ENCODE measurements at places on chromosomes 11 and 22.

DNA sequence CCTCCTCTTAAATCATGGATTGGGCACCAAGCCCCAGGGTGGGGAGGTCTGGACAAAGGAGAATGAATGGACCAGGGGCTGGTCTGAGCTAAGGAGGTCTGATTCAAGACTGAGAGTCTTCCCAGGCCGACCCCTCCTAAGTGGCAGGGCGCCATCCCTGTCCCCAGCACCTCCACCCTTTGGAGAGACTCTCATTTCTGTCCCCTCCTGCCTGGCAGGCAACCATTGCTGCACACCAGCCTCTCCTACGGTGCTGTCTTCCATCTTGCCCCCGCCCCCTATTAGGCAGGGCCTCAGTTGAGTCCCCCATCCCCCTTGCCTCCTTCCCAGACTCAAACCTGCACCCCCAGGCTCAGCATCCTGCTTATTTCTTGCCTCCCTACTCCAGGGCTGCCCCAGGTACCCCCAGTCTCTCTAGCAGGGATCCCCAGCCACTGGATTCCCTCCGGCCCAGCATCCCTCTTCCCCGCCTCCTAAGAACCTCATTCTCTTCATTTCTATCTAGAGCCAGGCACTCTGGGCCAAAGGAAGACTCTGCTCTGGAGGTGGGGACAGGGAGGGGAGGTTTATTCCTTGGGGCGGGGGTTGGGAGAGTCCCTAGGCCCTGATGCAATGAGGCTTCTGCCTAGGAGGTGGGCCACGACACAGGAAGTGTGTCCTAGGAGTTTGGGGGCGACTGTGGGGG lies 1.7 kb upstream of the RCOR2 start:
- no peak for DNase-seq

DNA sequence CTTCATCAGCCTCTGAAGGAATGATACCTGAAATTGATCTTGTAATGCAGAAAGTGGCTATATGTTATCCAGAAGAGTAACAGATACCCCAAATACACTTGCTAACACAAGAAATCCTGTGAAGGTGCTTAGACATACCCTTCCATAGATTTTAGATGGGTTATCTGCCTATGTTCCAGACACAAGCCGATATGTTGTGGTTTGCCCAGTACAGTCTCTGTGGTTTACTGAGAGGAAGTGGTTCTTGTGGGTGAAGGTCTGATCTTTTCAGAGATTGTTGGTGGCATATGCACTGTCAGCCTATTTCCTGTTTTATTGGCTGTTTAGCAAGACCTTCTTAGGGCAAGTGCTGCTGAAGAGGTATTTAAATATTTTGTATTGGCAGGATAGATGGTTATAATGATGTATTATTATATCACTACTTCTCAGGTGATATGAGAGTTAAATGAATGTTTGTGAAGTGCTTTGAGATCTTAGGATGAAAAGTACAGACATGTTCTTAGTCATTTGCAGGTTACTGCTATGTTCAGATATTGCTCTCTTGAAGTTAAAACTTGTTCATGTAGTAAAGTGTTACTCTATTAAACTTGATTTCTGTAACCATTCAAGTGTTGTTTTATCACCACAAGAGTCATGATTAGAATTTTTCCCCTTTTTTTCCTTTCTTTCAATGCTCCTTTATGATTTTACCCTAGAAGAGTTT lies 8.2 kb downstream of the ARHGEF12 start:
- DNase-seq: peak; percentile 82

- DNase-seq: no peak
These were observed 12.9 kb downstream of the APLNR start for GRCh38 chr11:57224128-57224527.

DNA sequence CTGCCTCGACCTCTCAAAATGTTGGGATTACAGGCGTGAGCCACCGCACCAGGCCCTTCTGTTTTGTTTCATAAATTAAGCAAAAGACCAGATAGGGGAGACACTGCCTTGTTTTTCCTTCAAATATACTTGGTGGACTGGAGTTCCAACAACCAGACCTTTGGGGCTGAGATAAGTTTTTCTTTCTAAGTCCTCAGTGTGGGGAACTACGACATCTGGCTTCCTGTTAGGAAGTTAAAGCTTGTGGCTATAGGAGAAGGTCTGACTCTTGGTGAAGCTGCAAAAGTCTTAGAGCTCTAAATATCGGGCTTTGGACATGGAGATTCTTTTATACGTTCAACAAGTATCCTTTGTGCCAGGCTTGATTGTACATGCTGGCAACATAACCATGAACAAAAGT lies 64.1 kb upstream of the EED start:
- no peak for DNase-seq

GRCh38 chr22:44402196-44403111 lies 89.7 kb upstream of the SHISAL1 start:
- no peak for DNase-seq

DNA sequence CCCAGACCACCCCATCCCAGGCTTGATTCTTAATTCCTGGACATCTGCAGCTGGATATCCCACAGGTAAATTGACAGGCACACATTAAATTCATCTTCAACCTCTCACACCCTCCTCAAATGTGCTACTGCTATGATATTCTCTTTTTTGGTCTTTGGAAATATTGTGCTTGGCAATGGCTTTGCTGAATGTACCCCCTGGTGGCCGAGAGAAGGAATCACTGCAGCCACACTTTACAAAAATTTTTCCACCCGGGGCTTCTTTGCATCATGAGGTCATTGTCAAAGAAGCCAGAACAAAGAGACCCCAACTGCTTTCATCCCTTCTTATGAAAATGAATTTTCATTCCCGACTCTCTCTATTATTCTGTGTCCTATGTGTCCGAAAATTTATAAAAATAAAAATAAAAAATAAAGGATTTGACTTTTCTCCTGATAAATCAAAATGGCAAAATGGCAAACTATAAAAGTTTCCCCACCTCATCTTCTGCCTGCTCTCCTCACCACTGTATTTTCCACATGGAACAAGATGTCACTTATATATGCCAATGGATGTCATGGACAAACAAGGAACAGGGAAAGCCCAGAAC lies 15.0 kb upstream of the CYB5R2 start:
- DNase-seq: peak; percentile 21

DNA sequence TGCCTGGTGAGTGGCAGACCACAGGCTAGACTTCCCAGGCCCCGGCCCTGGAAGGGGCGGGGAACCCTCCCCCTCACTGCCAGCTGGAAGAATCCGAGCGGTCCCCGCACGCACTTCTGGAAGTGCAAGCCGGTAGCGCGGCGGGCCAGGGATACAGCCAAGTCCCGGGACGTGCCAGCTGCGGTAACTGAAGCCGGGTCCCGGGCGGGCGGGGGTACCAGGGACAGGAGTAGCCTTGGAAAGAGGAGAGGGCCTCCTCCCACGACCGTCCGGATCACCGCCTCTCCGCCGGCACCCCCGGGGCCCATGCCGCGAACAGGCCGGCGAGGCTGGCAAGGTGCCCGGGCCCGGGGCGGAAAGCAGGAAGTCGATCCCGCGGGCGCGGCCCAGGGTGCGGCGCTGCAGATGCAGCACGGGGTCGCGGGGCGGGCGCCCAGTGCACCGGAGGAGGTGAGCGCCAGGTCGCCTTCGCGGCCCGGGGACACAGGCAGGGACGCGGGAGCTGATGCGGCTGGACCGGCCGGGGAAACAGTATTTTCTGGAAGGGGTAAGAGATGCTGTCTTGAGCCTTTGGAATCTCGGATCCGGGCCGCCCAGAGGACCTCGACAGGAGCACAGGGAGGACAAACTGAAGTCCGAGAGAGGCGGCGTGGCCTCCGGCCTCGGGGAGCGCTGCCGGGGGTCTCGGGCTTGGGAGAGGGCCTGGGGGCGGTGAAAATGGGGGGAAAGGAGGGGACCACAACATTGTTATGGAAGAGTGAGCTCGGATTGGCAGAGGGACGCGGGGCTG lies 783 bp upstream of the SLC35C1 start:
- DNase-seq: peak; percentile 64

DNA sequence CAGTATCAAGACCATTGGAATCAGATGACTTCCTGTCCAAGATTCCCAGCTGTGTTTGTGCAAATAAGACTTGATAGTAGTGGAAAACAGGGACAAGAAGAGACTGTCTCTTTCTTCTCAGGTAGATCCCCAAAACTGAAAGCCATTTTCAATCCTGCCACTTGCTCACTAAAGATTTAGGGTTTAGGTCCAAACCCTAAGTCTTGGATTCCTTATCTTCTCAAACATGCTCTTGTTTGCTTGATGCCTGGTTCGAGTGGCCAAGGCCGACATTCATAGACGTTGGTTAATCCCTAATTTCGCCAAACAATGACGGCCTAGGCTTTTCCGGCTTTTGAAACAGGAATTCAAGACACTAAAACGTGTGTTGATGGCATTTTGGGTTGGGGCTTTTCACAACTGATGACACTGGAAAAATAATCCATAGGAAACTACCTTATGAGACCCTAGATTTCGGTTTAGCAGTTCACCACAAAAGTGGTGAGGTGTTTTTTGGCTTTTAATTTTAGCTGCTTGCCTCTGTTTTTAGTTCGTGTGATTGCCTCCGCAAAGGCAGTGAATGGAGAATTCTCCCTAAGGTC lies 1.0 kb upstream of the GTPBP1 start:
- no peak for DNase-seq

GRCh38 chr22:47435204-47435487 lies 672.7 kb downstream of the TBC1D22A start:
- DNase-seq: no peak

DNA sequence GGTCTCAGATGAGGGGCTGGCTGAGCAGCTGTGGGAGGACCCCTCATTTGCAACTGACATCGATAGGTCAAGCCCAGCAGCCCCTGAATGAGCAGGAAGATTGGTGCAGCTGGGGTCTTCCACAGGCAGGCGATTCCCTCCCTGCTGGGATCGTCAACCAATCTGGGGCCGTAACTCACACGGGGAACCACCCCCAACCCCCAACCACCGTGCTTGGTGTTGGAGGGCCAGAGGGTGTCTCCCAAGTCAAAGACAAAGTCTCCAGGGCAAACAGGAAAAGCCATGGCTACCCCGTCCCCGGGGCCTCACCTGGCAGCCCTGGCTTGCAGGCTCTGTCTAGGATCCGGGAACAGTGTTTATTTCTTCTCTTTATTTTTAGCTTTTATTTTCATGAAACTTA lies 26.9 kb upstream of the SCUBE1 start:
- DNase-seq: no peak

- DNase-seq: no peak
These were observed 9.2 kb upstream of the SMIM35 start for GRCh38 chr11:118095967-118096367.

DNA sequence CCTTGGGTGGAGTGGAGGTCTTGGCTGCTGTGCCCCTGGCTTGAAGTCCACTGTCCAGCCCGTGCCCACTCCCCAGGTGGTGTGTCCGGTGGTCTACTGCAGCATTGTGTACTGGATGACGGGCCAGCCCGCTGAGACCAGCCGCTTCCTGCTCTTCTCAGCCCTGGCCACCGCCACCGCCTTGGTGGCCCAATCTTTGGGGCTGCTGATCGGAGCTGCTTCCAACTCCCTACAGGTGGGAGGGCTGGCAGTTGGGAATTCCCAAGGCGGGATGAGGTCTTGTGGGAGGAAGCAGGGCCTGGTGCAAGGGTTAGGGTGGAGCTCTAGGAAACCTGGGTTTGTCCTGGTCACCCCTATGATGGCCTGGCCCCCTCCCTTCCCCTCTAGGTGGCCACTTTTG lies 8.4 kb upstream of the NLRX1 start:
- DNase-seq: no peak

DNA sequence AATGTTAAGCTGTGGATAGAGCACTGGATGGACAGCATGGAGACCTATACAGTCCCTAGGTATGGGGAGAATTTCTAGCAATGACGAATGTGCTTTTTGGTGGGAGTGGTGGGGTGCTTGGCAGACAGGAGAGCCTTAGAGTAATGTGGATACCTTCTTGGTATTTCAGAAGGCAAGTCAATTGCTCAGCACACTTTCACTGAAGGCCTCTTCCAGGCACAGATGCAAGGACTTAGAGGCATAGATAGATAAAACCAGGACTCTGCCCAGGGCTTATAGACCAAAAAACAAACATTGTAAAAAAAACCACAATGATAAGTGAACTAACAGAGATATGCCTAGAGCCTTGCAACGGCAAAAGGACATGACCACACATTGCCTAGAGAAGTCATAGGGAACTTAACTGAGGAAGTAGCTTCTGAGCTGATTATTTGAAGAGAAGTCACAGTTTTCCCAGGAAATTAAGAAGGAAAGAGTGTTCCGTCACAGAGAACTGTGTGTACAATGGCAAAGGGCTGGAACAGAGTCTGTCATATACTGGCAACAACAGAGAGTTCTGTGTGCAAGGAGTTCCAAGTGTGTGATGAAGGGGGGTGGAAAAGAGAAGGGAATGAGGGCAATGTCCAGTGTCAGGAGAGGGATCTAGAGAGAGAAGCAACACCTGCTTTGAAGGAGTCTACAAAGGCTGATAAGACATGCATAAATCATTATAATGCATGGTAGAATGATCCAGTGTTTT lies 65.9 kb upstream of the PICALM start:
- no peak for DNase-seq

- no peak for DNase-seq
These were observed 132.6 kb downstream of the NTM start for GRCh38 chr11:131503017-131503416.

- no peak for DNase-seq
These were observed 265.7 kb downstream of the OR4C45 start for GRCh38 chr11:50298182-50298988.

Data from CD4-positive, alpha-beta T cell treated with Interleukin-10 for 1 hour (primary cell).